Lung (tissue), 17 donors: ENCODE measurements at places on chromosomes 3 and 15. TPM values are rescaled to one million over a fixed set of nuclear protein-coding genes. Genes with fewer than 3 reads are reported as not detected.
A peak's percentile ranks its signal among the peaks of the same experiment; 100 is the strongest.

- peaks cover 11% of the 10 kb centered on the region for H3K4me1 ChIP-seq
- no peak overlapping the region for H3K4me3 ChIP-seq
- no peak overlapping the region for H3K27ac ChIP-seq
- DNase-seq = peak; percentile 40
Observed at GRCh38 chr3:168620854-168621253, 525.1 kb upstream of the GOLIM4 start.

GRCh38 chr3:17050071-17050470, 165.3 kb downstream of the PLCL2 start:
- H3K4me3 ChIP-seq = no peak overlapping the region
- no peak for DNase-seq
- peaks cover 6% of the 10 kb centered on the region for H3K36me3 ChIP-seq
- no peaks in the 10 kb centered on the region for H3K27me3 ChIP-seq

DNA sequence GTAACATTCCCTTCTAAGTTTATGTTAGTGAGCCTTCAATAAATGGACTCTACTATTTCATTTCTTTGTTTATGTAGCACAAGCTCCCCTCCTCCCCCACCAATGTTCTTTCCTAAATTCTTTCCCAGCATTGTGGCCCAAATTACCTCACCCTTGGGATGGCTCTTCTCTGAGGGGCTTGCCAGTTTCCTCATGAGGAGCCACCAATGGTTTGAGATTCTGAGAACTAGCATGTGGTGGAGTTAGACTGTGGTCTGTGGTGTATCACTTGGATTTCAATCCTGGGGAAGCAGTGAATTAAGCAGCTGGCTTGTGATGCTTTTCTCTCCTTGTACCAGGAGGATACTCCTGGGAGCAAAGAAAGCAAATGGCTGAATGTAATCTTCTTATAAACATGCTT, 50.0 kb upstream of the NPHP3 start:
- H3K27me3 ChIP-seq = no peaks in the 10 kb centered on the region
- no peaks in the 10 kb centered on the region for H3K36me3 ChIP-seq
- no peak for DNase-seq
- H3K4me1 ChIP-seq = no peaks in the 10 kb centered on the region
- H3K4me3 ChIP-seq = no peak overlapping the region

DNA sequence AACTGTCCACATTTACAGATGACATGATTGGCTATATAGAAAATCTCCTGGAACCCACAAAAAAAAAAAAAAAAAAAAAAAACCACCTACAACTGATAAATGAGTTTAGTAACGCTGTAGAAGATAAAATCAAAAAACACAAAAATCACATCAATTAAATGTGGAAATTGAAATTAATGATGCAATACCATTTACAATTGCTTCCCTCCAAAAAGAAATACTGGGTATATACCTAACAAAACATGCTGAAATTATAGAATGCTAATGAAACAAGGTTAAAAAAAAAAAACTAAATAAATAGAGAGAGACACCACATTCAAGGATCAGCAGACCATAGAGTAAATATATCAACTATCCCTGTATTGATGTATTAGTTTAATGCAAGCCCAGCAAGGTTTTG, 215.7 kb downstream of the ULK4 start:
- no peak for DNase-seq
- no peaks in the 10 kb centered on the region for H3K4me1 ChIP-seq
- no peak overlapping the region for H3K27ac ChIP-seq
- H3K4me3 ChIP-seq = no peak overlapping the region

DNA sequence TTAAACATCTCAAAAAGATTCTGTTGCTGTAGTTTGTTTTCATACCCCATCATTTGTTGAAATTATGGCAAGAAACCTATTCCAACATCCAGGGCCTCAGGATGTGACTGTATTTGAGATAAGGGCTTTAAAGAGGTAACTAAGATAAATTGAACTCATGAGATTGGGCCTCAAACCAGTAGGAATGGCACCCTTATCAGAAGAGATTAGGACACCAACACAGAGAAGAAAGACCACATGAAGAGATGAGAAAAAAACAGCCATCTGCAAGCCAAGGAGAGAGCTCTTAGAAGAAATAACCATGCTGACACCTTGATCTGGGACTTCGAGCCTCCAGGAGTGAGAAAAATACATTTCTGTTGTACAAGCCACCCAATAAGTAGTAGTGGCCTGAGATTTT, 157.7 kb downstream of the CGGBP1 start:
- H3K4me3 ChIP-seq = no peak overlapping the region
- no peaks in the 10 kb centered on the region for H3K27me3 ChIP-seq
- no peaks in the 10 kb centered on the region for H3K36me3 ChIP-seq

DNA sequence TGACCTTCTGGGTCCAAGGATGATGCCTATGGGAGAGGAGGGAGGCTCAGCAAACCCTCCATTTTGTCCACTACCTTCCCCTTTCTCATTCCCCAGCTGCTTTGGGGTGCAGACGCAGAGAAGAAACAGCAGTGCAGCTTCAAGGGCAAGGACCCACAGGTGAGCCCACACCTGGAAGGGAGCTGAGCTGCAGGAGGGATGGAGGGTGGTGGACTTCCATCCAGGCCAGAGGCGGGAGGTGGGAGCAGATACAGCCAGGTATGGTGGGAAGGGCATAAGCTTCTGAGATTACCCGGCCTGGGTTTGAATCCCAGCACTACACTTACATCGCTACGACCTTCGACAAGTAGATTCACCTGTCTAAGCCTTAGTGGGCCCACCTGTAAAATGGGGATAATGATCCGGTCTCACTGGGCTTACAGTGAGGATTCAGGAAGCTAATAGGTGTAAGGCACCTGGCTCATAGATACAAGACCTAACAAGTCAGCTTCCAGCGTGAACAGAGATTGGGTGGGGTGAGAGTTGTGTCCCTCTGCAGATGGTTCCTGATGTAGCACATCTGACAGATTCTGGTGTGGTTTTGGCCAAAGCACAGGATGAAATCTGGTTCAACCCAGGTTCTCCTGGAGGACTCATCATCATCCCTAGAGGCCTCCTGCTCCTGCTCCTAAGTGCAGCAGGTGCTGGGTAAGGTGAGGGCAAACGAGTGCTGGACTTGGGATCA, 15.9 kb downstream of the CIB1 start:
- no peaks in the 10 kb centered on the region for H3K4me1 ChIP-seq
- H3K36me3 ChIP-seq = peaks cover 3% of the 10 kb centered on the region
- no peaks in the 10 kb centered on the region for H3K27me3 ChIP-seq
- H3K27ac ChIP-seq = no peak overlapping the region
- no peak for DNase-seq
- no peak overlapping the region for H3K4me3 ChIP-seq

GRCh38 chr3:177783338-177783737, 586.1 kb upstream of the TBL1XR1 start:
- H3K4me3 ChIP-seq = no peak overlapping the region
- H3K27ac ChIP-seq = peak overlapping the region; percentile 92
- no peaks in the 10 kb centered on the region for H3K36me3 ChIP-seq
- DNase-seq = no peak

GRCh38 chr3:141524988-141525387, 38.2 kb downstream of the RASA2 start:
- H3K4me3 ChIP-seq = no peak overlapping the region
- no peaks in the 10 kb centered on the region for H3K27me3 ChIP-seq
- H3K4me1 ChIP-seq = no peaks in the 10 kb centered on the region
- DNase-seq = no peak
- no peaks in the 10 kb centered on the region for H3K36me3 ChIP-seq
- H3K27ac ChIP-seq = no peak overlapping the region

DNA sequence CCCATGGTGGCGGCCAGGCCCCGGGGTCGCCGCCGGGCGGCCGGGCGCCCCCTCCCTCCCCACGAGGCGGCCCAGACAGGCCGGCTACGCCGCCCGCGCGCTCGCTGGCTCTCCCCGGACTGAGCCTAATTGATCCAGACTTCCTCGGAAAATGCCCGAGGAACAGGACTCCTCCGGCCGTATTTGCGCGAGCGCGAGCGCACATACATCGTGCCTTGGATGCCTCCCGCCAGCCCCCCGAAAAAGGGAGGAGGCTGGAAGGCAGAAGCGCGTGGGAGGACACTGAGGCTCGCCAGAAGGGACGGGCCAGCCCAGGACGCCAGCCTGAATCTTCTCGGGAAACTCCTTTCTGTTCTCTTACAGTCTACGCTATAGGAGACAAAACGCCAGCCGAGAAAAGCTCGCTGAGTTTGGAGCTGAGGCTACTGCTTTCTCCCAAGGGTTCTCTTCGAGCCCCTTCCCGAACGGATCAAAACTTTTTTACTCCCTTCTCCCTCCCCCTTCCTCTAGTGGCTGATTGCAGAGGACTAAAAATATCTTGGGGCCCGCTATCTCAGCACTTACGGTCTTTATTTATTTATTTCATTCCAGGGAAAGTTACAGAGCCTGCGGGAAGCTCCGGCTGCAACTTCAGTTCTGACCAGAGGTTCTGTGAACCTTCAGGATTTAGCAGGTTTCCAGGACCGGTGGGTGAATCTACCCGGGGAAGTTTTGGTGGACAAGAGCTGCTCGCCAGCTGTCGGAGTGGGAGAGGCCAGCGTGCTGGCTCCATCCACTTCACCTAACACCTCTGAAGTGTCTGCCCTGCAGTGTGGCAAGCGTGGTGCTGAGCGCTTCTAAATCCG, at the start of gene PDZRN3:
Gene PDZRN3, minus strand, starts transcription at position 121 of the 845 bp plus-strand sequence.
- no peaks in the 10 kb centered on the region for H3K27me3 ChIP-seq
- H3K4me1 ChIP-seq = peaks cover 7% of the 10 kb centered on the region
- H3K4me3 ChIP-seq = peak within 1 kb of the TSS; percentile 53
- H3K27ac ChIP-seq = peak within 1 kb of the TSS; percentile 95
- peak; percentile 93 for DNase-seq
- no peaks in the 10 kb centered on the region for H3K36me3 ChIP-seq

GRCh38 chr15:74863239-74864056, 9.7 kb downstream of the SCAMP2 start:
- H3K27me3 ChIP-seq = no peaks in the 10 kb centered on the region
- H3K4me1 ChIP-seq = peaks cover 8% of the 10 kb centered on the region
- peak overlapping the region; percentile 35 for H3K27ac ChIP-seq
- H3K4me3 ChIP-seq = no peak overlapping the region
- peaks cover 1% of the 10 kb centered on the region for H3K36me3 ChIP-seq

DNA sequence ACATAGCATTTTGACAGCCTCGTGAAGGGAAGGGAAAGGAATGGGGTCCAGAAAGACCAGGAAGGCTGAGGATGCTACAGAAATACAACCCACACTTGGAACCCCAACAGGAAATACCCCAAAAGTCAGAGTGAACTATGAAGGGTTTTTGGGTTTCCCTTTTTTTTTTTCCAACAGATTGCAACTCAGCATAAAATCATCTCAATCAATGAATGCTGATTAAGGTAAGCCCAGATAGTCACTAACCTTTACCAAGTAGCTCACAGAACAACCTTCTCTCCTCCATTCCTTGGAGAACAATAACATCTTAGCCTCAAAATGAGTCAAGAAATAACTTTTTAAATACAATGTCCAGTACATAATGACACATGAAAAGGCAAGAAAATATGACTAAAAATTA, 93.7 kb upstream of the OCA2 start:
- H3K36me3 ChIP-seq = peaks cover 12% of the 10 kb centered on the region
- no peaks in the 10 kb centered on the region for H3K27me3 ChIP-seq
- H3K27ac ChIP-seq = no peak overlapping the region
- no peak for DNase-seq

DNA sequence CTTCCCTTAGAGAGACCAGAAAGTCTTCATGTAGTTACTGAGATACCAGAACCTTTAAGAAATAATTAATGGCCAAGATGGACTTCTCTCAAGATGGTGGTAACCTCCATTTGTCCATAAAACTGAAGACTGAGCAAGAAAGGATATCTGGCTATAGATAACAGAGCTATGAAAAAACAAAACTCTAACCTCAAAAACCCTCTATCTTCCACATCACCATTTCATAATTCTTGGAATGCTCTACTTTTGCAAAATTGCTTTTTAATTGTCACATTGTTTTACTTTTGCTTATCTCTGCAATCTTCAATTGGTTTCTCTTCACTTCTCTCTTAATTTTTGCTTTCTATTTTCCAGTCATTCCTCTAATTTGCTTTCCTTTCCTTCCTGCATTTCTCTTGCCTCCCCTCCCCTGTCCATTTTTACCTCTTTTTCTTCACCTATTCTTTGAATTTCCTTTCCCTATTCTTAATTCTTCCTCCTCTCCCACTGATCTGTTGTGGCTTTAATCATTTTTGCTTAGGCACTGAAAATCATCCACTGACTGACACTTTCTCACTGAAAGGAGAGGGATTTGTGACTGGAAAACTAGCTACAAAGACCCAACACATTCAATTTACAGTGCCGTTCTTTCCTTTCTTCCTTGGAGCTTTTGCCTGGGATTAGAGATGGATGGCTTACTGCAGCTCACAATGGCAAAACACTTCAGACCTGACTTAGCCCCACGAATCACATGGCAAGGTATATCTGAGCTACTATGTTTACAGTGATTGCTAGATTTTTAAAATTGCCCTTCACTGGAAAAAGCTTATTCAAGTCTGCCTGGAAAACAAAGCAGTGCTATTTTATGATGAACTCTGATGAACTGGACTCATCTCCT, 242.8 kb downstream of the CHST2 start:
- no peak overlapping the region for H3K4me3 ChIP-seq
- no peaks in the 10 kb centered on the region for H3K27me3 ChIP-seq

CYP8B1 gene
- total RNA-seq = not detected

SNURF gene
- total RNA-seq = 78.4 TPM

FANCD2 gene
- total RNA-seq = 5.8 TPM

MST1 gene
- total RNA-seq = 21.1 TPM

MEGF11 gene
- total RNA-seq = 0.82 TPM

EPHA3 gene
- 11.7 TPM for total RNA-seq

C3orf38 gene
- total RNA-seq = 18.4 TPM

ANKRD34C gene
- total RNA-seq = 0.03 TPM
